ENCODE measurements at places on chromosomes 1 and 21.

DNA sequence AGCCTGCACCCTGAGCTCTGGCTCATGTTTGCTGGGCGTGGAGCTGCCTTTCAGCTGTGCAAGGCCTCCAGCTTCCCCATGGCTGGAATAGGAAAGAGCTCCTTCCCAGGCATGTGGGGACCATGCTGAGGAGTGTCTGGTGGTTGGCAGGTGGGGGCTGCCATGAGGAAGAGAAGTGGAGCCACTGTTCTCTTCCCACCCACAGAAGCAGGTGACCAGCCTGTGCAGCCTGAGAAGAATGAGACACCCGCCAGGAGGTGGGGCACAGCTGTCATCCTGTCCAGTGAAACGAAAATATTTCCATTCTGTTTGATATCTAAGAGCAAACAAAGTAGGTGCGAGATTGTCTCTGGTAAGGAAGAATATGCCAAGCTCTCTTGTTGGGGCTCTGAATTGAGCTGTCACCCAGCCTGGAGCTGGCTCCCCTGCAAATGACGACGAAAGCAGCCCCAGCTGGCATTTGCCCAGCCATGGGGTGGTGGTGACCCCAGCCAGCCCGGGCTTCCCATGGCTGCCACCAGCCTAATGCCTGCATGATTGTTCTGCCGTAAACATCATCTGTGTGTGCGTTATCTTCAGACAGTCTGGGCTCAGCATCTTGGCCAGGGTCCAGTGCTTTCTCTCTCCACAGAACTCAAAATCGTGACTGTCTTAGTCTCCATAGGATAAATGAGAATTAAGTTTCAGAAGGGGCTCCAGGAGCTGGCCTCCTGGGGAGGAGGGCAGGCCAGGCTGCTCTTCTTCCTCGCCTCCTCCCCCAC lies 429.8 kb upstream of the VAMP3 start:
- no peak for DNase-seq

DNA sequence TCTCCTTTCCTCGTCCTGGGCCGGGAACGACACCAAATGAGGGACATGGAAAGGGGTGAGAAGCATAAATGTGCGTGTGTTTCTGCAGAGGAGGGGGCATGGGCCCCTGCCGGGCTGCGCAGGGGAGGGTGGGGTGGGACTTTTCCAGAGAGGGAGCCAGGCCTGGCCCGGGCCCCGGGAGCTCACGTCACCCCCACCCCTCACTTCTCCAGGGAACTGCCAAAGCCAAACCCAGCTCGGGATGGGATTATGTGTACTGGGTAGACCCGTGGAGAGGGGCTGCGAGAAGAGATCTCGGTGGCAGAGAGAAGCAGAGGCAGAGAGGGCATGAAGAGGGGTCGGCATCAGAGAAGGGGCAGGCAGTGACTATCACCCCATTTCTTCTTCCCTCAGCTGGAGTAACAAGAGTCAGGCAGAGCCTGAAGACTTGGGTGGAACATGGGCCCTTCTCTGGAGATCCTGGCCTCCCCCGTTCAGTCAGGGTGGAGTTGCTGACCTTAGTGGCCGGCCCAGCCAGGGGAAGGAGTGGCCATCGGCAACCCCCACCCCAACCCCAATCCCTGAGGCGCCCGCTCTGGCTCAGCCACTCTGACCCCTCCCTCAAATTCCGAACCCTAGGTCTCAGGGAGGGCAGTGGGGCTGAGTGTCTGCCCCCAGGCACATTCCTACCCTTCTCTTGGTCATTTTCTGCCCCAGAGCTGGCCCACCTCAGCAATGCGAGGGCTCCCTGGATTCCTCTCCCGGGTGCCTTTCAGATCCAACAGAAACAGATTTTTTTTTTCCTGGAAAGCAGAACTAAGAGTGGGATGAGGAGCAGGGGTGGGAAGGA lies 1.2 kb downstream of the ADAMTSL4 start:
- no peak for DNase-seq

GRCh38 chr1:114093624-114094362 lies 59.9 kb downstream of the SYT6 start:
- no peak for DNase-seq

DNA sequence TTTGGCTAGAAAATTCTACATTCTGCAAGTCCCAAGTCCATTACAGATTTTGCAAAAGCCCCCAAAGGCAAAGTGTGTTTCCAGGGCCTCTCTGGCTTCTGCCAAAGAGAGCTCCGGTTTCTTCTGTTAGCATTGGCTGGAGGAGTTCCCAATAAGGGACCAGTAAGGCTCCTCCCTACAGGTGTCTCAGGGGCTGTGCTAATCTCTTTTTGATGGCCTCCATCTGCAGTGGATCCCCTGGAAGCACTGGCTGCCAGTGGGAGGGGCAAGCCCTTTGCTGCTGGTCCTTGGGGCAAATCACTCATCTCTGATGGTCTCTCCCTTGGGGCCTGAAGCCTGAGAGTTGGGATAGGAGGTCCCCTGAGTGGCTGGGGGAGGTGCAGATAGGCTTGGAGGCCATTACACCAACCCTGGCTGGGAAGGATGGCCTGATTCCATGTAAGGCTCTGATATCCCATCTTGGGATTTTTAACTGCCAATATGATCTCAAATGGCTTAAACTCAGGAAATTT lies 89.1 kb upstream of the USP24 start:
- no peak for DNase-seq

GRCh38 chr1:171877701-171878100 lies 36.4 kb downstream of the DNM3 start:
- no peak for DNase-seq

DNA sequence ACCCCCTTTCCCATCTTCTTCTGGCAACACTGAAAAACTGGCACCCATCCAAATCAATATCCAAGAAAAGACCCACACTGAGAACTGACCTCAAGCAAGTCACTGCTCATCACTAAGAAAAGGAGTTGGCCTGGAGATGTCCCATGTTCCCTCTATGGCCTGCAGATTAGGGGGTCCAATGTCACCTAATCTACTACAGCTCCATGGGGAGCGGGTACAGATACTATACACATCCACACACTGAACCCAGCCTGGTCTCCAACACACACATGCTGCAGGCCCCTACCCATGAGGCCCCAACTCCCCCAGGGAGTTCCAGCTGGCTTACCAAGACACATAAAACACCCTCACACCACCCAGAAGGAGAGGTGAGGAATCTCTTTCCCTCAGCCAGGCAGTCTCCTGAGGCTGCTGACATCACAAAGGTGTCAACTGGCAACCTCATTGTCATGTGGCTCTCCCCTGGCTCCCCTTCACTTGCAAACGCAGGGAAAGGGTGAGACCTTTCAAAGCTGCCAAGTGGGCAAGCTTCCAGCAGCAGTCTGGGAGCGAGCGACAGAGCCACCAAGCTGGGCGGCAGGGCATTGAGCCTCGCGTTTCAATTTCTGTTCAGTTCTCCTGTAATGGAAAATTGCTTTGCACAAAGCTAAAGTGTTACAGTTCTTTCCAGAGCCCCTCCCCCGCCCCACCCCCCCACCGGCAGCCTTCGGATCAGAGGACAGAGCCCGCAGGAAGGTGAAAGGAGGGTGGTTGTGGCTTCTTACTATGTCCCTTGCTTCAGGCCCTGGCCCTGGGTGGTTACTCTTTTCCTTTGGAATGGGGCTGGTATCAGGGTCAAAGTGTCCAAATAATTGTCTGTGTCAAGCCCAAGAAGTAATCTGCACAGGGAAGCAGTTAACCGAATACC lies at the start of gene LRRC52:
Gene LRRC52 (plus strand): TSS at position 469 of the 907 bp plus-strand sequence. CDS start 297 bp downstream, at position 766.
- no peak for DNase-seq

DNA sequence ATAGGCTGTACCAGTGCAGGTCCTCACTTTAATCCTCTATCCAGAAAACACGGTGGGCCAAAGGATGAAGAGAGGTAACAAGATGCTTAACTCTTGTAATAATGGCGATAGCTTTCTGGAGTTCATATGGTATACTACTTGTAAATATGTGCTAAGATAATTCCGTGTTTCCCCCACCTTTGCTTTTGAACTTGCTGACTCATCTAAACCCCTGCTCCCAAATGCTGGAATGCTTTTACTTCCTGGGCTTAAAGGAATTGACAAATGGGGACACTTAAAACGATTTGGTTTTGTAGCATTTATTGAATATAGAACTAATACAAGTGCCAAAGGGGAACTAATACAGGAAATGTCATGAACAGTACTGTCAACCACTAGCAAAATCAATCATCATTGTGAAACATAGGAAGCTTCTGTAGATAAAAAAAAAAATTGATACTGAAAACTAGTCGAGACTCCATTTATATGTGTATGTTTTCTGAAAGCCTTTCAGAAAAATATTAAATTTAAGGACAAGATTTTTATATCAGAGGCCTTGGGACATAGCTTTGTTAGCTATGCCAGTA lies 7.0 kb downstream of the SOD1 start:
- DNase-seq = no peak

DNA sequence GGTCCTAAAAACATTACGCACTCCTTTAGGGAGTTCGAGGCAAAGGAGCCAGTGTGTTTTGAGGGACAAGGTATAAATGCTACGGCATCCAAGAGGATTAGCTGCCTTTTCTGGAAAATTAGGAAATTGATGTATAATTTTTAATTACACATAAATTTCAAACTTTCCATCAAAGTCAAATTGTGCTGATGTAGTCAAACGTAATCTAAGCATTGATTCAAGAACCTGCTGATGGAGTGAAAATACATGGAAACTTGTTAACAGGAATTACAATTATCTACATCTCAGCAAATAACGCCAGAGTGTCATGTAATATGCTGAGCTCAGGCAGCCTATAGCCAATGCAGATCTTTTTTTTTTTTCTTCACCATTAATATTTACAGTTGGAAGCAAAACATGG lies 194.5 kb downstream of the CRB1 start:
- no peak for DNase-seq

- no peak for DNase-seq
Observed at GRCh38 chr1:246647113-246647512, 77.1 kb upstream of the SCCPDH start.

- DNase-seq = peak; percentile 28
Observed at GRCh38 chr1:33086384-33086850, 5.5 kb downstream of the AZIN2 start.

GRCh38 chr21:43937891-43938309 lies 72.9 kb downstream of the AGPAT3 start:
- no peak for DNase-seq

DNA sequence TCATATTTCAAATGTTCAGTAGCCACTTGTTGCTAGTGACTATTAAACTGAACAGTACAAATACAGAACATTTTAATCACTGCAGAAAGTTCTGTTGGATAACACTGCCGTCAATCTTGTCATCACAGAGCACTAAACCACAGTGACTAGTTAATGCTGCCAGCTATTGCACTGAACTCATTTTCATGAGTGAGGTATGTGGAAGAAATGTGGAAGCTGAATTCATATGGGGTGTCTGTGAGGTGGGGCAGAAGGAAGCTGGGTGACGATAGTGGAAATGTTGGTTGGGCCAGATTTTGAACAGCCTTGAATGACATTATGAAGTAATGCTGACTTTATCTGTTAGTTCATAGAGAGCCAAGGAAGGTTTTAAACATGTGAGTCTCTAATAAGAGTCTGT lies 49.6 kb downstream of the OSBPL9 start:
- no peak for DNase-seq

- no peak for DNase-seq
Observed at GRCh38 chr1:200524092-200524491, 96.5 kb downstream of the KIF14 start.

DNA sequence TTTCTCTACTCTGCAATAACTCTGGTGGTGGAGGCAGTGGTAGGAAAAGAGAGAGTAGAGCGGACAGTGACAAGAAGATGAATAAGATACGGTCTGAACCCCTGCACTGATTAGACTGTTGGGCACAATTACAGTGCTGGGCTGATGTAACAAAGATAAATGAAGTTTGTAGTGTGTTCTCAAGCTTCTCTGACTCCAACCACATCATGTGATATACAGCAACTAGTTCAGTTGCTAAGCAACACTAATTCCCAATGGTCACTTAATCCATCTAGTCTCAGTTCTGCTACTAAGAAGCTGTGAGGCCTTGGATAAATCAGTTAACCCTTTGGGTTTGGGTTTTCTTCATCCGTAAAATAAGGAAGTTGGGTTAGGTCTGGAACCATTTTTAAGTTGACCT lies 17.3 kb downstream of the DDR2 start:
- no peak for DNase-seq

DNA sequence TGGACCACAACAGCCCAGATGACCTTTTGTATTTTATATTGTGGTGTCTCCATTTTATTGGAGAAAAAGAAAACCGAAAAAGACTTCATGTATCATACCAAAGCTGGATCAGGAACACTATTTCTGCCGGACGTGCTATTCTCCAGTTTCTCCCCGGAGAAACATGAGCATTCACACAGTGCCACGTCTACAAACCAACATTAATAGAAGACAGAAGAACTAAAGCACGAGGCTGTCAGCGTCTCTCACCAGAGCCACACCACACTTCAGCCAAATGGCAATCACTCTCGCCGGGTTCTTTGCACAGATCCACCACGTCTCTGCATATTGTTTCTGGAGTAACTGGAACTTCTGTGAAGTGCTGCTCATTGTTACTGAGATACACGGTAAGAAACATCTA lies 24.8 kb downstream of the TP53BP2 start:
- DNase-seq = no peak

DNA sequence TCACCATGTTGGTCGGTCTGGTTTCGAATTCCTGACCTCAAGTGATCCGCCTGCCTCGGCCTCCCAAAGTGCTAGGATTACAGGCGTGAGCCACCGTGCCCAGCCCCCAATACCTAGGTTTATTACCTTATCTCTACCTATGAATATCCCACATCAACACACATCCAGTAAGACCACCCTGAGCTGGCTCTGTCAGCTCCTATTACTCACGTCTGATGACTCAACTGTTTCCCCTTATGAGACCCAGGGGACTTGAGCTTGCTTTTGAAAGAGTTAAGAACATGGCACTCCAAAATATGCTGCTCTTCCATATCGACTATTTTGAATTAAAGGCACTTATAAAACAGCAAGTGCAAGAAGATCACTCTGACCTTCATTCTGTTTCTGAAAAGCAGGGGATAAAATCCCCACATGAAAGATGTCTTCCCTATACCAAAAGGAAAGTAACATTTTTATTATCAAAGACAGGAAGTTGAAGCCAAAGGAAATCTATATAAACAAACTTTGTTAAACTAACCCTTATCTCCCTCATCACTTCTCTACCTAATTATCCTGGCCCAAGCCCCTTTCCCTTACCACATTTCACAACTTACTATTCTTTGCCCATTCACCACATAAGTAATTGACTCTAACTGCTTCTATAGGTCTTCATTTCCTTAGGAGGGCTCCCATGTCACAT lies 41.3 kb upstream of the OSBPL9 start:
- no peak for DNase-seq

GRCh38 chr21:29208044-29208681 lies 77.7 kb downstream of the MAP3K7CL start:
- DNase-seq = no peak

DNA sequence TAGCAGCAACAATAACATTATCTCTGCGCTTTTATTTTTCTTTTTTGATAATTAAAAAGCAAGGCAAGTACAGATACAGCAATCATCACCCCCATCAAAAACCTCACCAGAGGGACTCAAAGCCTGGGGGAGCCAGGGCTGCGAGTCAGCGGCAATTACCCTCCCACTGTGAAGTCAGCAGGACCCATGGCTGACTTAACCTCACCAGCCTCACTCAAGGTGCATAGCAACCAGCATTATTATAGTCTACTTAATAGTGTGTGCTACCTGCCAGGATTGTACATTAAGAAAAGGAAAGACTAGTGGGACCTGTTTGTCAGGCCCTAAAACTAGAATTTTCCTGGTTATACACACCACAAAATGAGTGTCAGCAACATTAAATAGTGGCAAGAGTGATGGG lies 28.9 kb upstream of the SERBP1 start:
- no peak for DNase-seq

GRCh38 chr1:225343618-225344017 lies 84.2 kb downstream of the LBR start:
- DNase-seq = no peak

Data from CD4-positive, alpha-beta T cell treated with Interleukin-15 for 4 hours (primary cell).